ENCODE measurements at places on chromosomes 7 and 10. TPM values are rescaled to one million over a fixed set of nuclear protein-coding genes. Genes with fewer than 3 reads are reported as not detected.

Gene INTS15
- 29.8 TPM for total RNA-seq

Gene COPG2
- 23.8 TPM for total RNA-seq

Gene ANXA8
- total RNA-seq, result not detected

Gene UTF1
- total RNA-seq, result not detected

Gene FAM25A
- total RNA-seq, result not detected

Gene SLC16A12
- not detected for total RNA-seq

Gene ZNF25
- total RNA-seq, result 8.8 TPM

Gene ERVW-1
- not detected for total RNA-seq
